ENCODE measurements at places on chromosomes 1 and 21.

DNA sequence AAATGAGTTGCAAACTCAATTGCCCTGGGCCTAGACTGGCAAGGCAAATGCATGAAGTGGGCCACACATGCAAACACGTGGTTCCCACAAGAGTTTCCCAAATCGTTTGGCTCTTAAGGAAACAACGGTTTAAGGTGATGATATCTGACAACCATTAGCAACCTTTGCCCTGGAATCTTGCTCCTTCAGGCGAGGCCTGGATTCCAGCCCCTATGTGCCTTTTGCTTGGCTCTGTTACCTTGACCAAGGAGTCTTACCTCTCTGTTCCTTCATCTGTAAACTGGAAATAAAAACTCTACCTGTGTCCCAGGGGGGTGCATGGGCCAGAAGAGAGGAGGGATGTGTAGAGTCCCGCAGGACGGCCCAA lies 72.1 kb upstream of the CASZ1 start:
- DNase-seq, result no peak

- no peak for DNase-seq
These were observed 28.8 kb downstream of the SHISA4 start for GRCh38 chr1:201917362-201918033.

- DNase-seq, result peak; percentile 36
These were observed 60.2 kb upstream of the CFAP126 start for GRCh38 chr1:161427733-161428516.

DNA sequence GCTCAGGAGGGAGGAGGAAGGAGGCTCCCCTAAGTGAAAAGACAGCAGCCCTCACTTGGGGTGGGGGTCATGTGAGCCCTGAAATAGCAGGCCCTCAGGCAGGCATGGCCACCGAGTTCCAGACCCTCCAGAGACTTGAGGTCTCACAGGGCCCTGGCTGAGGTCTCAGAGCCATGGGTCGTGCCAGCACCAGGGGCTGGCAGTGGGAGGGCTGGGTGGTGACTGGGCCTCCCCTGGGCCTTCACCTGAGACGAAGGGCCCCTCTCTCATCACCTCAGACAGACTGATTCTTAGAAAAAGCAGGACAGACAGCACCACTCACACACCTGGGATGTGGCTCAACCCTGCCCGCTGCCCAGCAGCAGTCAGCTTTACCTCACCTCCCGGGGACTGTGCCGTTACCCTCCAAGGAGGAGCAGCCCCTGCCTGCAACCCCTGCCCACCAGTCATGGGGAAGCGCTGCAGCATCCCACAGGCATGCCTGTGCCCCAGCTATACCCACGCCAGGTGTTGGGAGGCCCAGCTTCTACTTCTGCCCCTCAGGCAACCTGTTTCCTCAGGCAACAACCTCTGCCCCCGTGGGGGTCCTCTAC lies 42.6 kb upstream of the LRP8 start:
- DNase-seq, result no peak

GRCh38 chr21:15826147-15826780 lies 96.5 kb downstream of the USP25 start:
- DNase-seq, result peak; percentile 20

- DNase-seq, result no peak
These were observed 162.6 kb downstream of the GRIK1 start for GRCh38 chr21:29777160-29777559.

- DNase-seq, result no peak
These were observed 21.8 kb downstream of the VTCN1 start for GRCh38 chr1:117188816-117189437.

DNA sequence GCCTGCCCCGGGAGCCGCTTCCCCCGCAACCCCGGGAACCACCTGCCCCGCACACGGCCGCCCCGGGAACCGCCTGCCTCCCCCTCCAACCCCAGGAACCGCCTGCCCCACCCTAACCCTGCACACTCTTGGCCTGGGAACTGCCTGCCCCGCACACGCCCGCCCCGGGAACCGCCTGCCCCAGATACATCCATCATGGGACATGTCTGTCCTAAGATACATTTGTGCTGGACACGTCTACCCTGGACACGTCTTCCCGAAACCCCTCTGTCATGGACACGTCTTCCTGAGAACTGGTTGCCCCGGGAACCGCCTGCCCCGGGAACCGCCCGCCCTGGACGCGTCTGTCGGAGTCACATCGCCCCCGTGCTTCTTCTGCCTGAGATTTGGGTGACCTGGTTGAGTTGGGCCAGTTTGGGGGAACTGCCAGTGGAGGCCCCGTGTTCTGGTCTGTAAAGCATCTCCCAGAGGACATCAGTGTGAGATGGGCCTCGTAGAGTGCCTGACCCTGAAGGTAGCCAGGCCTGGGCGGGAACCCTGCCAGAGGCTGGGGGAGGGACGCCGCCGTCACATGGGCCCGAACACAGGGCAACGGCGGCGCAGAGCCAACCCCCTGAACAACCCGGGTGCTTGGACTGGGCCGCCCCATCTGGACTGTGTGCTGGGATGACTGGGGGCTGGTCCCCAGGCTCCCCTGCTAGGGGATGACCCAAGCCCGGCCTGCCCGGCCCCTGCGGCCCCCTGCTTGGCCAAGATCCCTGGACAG lies 3.6 kb downstream of the PERM1 start:
- no peak for DNase-seq

GRCh38 chr1:233668725-233669294 lies 54.9 kb downstream of the KCNK1 start:
- DNase-seq, result peak; percentile 62

DNA sequence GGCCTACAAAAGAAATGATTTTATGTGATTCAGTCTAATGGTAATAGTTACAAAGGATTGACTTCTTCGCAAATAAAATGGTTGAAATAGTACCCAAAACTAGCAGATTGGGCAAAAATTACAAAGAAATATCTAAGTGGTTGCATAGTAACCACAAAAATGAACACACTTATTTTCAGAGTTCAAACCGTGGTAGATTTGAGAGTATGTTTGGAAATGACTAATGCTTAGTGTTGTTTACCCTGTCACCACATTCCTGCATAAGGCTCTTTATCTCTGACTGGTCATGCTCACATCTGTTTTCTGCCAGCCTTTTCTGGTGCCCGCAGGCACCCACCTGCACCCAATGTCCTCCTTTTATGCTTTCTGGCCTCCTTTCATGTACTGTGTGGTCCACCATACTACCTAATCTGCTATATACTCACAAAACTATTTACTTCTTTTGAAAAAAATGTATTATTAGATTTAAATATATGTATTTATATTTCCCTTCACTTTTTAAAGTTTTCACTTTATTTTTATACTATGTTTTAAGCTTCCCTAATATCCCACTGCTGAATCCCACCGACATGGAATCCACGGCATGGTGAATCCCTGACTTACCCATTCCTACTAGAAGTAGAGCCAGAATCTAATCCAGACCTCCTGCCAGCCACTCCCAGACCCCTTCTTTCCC lies 30.3 kb downstream of the PTPRC start:
- DNase-seq, result peak; percentile 29

DNA sequence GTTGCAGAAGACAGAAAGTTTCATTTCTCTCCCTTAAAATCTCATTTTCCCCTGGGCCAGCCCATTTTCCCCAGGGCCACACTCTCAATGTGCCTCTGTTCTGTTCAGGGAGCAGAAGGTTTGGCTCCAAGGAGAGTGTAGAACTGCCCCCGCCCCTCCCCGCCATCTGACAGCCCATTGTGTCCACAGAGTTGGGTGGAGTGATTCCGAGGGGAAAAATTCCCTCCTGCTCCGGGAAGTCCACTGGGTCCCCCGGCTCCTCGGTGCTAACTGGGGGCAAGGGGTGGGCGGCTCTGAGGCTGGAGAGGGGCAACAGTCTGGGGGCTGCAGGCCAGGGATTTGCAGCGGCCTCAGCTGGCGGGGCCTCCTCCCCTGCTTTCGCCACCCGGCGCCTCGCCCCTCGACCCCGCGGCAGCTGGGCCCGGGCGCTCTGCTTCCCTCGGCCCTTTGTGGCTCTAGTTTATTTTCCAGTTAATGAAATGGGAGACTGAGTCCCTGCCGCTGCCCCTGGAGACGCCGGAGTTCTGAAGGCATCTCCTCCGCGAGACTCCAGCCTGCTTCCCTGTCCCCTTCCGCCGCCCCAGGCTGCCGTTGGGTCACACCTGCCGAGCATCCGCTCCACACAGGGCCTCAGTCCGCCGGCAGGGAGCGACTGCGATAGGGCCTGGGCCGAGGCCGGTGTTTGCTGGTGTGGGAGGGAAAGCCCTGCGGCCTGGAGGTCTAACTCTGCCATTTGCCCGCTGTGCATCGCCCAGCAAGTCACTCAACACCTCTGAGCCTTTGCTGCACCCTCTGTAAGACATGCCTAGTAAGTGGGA lies 14.7 kb upstream of the KIRREL1 start:
- DNase-seq, result no peak

DNA sequence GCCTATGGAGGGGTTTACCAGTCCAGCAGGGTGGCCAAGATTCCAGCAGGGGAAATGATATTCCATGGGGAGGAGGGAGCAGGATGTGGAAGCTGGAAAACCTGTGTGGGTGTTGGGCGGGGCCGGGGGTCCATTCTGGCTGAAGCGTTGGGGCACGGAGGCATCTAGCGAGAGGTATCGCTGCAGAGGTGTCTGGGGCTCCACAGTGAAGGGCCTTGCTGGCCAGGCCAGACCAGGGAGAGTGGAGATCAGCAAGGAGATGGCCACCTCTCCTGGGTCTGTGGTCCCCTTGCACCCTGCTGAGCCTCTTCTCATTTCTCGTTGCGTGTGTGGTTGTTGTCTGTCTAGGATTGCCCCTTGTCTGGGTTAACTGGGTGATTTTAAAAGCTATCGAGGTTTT lies 6.2 kb downstream of the COQ8A start:
- no peak for DNase-seq

- no peak for DNase-seq
These were observed 226.2 kb downstream of the KIF26B start for GRCh38 chr1:245380790-245381535.

- peak; percentile 53 for DNase-seq
These were observed at the start of gene EFNA1 for GRCh38 chr1:155127105-155127966. Gene EFNA1 (plus strand): TSS chr1:155127876. CDS start chr1:155127978, 102 bp downstream.

DNA sequence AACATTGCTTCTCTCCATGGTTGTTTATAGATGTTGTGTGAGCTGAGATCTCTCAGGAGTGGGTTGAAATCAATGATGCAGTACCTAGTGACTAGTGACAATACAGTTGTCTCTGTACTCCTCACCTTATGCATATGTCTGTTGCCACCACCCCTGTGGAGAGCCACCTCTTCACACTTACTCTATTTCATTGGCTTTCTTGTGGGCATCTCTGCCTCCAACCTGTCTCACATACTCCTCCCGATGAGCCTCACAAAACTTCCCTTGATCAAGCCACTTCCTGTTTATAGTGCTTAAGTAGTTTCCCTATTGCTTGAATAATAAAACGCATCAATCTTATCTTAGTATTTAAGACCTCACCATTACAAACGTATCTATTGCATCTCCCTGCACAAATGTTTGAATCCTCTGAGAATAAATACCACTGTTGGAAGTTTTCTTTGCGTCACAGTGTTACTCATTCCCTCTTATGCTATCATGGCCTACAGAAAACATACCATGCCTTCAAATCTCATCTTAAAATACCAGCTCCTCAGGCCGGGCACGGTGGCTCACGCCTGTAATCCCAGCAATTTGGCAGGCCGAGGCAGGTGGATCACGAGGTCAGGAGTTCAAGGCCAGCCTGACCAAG lies 54.7 kb upstream of the GREM2 start:
- DNase-seq, result no peak

GRCh38 chr1:61638296-61638695 lies 86.6 kb downstream of the TM2D1 start:
- DNase-seq, result no peak

- DNase-seq, result no peak
These were observed 40.1 kb upstream of the CXADR start for GRCh38 chr21:17472592-17473271.

DNA sequence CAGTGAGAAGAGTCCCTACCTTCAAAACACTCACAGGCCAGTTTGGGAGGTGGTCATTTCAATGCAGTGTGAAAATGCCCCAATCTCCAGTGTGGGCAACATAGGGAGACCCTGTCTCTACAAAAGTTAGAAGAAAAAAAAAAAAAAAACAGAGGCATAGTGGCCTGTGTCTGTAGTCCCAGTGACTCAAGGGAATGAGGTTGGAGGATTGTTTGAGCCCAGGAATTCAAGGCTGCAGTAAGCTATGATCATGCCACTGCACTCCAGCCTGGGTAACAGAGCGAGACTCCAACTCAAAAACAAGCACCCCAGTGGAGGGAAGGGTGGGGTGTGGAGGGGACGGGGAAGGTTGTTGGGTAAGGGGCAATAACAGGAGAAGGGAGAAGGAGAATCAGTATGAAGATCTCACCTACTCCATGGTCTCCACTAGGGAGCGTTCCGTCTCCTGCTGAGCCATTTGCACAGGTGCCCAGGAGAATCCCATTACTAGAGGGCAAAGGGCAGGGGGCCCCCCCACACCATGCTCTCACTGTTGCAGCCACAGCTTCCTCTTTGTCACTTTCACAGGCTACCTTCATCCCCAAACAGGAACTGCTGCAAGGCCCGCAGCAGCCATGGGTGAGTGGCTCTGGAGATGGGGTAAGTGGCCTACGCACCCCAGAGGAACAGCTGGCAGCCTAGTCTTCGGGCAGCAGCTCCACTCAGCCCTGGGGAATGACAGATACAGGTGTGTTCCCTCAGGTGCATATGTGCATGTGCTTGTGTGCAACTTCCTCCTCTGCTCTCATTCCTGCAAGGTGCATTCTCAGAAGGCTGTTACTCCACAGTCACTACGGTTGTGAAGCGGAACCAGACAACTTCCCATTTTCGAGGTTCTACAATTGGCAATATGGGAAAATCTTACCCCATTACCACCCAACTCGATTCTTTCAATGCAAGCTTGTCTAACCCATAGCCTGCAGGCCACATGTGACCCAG lies 87.9 kb upstream of the LYST start:
- DNase-seq, result peak; percentile 83

- no peak for DNase-seq
These were observed 72.7 kb downstream of the CAPZB start for GRCh38 chr1:19412654-19413053.

GRCh38 chr1:241600496-241600901 lies 39.7 kb downstream of the CHML start:
- DNase-seq, result peak; percentile 31

DNA sequence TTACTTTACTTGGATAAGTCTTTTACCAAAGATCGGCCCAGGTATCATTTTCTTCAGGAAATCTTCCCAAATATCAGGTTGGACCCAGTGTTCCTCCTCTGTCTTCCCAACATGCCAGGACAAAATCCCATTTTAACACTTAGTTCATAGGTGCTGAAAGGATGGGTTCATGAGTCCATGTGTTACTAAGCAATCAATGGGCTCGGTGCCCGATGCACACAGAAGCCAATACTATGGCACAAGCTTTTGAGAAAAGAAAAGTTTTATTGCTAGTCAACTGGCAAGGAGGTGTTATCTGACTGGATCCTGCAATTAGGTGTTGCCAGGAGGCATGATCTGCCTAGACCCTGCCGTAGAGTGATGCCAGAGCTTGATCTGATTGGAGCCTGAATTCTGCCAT lies 133.3 kb upstream of the SLC44A3 start:
- DNase-seq, result no peak

DNA sequence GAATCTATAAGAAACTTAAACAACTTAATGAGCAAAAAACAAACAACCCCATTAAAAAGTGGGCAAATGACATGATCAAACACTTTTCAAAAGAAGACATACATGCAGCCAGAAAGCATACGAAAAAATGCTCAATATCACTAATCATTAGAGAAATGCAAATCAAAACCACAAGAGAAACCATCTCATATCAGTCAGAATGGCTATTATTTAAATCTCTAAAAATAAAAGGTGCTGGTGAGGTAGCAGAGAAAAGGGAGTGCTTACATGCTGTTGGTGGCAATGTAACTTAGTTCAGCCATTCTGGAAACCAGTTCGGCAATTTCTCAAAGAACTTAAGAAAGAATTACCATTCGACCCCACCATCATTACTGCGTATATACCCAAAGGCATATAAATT lies 147.7 kb downstream of the FAF1 start:
- DNase-seq, result no peak

GRCh38 chr1:180951836-180952656 lies 39.3 kb downstream of the KIAA1614 start:
- no peak for DNase-seq

Measured in GM10248 (cell line).